ENCODE measurements at places on chromosomes 2 and 18.

- peak; percentile 71 for DNase-seq
Observed at GRCh38 chr2:19861813-19862212, 40.0 kb downstream of the TTC32 start.

- no peak for DNase-seq
Observed at GRCh38 chr2:2754940-2755339, 423.9 kb upstream of the MYT1L start.

GRCh38 chr2:15645720-15646385 is 54.2 kb downstream of the DDX1 start:
- no peak for DNase-seq

- no peak for DNase-seq
Observed at GRCh38 chr2:96181529-96181928, 27.1 kb downstream of the STARD7 start.

- DNase-seq: no peak
Observed at GRCh38 chr2:122205641-122206040, 450.2 kb downstream of the TSN start.

GRCh38 chr2:45067859-45068570 is 58.8 kb upstream of the SIX2 start:
- peak; percentile 53 for DNase-seq

DNA sequence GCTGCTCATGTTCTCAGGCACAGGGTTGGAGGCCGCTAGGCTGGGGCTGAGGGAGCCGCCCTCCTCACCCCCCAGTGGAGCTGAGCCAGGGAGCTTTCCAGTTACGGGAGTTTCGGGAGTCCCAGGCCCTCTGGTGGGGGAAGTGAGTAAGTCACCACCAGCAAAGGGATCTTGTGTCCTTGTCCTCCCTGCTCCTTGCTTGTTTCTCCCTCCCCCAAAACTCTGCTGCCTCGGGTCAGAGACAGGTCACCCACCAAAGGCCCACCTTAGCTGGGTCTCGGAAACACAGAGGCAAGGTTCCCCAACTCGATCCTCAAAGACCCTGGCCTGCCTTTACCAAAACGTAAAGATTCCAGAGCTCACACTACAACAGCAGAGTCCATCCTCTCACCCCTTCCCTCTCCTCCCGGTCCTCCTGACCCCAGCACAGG is 60.5 kb upstream of the POMC start:
- DNase-seq: peak; percentile 89

- DNase-seq: peak; percentile 20
Observed at GRCh38 chr2:108621087-108621559, 86.9 kb downstream of the LIMS1 start.

DNA sequence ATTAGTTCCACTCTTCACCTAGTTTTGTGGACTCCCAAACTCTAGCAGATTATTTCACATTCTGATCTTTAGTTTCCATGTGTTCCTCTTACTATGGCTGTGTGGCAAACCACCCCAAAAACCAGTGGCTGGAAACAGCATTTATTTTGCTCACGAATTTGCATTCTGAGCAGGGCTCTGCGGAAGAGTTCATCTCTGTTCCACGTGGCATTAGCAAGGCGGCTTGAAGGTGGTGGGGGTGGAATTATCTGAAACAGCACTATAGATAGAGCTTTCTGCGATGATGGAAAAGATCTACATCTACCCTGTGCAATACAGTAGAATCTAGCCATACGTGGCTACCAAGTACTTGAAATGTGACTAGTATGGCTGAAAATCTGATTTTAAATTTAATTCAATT is 5.9 kb downstream of the TWSG1 start:
- no peak for DNase-seq

DNA sequence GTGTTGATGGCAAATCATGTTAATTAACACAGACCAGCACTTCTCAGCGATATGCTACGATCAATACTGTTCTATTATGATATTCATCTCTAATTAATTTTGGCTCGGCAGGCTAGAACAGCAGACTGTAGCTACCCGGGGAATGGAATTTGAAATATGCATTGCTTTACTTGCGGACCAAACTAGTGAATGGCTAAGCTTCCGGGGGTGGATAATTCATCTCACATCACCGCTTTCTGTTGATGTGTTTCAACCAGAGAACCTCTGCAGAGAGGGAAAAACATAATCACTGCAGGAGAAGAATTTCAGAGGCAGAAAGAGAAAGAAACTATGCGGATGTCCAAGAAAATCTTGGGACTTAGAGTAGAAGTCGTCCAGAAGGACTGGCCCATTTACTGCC is 490.9 kb downstream of the STK39 start:
- peak; percentile 10 for DNase-seq

DNA sequence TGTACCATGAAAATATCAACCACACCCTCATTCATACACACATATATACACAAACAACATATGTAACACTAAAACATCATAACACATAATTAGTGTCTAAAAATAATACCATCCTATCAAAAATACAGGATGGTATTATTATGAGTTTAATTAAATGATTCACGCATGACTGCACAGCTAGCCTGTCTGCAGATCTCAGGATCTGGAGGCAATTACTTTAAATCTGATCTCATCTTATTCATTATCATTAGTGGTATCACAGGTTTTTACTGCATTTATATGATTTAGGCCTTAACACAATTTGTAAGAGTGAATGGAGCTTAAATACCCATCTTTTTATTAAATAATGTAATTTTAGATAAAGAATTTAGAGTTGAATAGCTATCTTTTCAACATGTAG is 443.4 kb upstream of the LINC00305 start:
- no peak for DNase-seq

DNA sequence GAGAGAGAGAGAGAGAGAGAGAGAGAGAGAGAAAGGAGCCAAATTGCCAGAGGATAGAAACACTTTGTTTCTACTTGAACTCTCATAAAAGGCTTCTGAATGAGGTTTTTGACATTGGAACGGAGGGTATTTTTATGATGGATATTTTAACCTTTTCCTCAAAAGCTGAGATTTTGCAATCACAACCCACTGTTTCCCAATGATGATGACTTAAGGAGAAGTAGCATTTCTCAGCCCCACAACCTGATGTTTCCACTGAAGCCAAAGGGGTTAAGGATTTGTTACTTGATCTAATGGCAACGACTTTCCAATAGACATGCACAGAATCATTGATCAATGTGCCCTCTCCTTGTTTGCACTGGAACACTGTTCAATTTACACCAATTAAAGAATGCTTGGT is 67.1 kb upstream of the POU3F3 start:
- DNase-seq: no peak

GRCh38 chr2:100791294-100791935 is 28.5 kb upstream of the NPAS2 start:
- DNase-seq: no peak

DNA sequence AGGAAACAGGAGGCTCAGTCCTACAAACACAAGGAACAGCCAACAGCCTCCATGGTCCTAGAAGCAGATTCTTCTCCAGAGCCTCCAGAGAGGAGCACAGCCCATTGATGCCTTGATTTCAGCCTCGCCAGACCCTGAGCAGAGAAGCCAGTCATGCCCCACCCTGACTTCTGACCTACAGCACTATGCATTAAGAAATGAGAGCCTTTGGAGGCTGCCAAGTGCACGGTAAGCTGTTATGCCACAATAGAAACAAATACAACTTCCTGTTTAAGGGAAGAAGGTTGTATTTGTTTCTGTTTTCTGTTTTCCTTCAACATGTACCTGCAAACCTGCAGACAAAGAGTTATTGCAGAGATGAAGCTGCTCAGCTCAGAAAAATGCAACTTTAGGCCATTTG is 181.3 kb upstream of the AGAP1 start:
- DNase-seq: no peak

DNA sequence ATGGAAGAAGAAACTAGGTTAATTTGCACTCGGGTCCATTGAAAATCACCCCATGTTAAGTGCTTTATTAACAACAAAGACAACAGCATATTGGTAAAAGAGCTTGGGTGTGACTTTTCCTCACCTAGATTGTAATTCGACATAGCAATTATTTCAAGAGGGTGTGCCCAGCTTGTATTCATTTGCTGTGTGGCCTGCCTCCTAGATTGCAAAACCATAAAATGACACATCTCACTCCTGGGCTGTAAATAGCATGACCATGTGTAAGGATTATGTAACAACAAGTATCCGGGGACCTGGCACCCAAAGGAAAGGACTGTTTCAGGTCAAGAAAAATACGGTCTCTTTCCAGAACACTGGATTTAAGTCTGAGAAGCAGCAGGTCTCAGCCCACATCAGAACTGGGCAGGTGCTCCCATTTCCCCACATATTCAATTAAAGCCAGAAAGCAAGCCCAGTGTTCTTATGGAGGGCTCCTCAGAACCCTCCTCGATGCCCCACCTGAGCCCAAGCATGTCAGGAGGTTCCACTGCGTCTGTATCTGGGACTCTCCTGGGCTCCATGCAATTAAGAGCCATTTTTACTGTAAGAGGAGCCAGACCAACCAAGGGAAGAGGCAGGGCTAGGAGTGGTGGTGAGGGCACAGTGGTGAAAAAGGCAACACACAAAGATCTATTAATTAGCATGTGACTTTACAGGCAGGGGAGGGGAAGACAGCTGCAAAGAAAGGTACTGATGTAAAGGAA is 39.2 kb downstream of the MREG start:
- DNase-seq: peak; percentile 76
